ENCODE measurements at places on chromosomes 16 and 17.

- no peak for DNase-seq
Observed at GRCh38 chr16:4682084-4682591, 11.2 kb upstream of the NUDT16L1 start.

- DNase-seq: no peak
Observed at GRCh38 chr17:68794636-68795434, 160.4 kb downstream of the ABCA8 start.

DNA sequence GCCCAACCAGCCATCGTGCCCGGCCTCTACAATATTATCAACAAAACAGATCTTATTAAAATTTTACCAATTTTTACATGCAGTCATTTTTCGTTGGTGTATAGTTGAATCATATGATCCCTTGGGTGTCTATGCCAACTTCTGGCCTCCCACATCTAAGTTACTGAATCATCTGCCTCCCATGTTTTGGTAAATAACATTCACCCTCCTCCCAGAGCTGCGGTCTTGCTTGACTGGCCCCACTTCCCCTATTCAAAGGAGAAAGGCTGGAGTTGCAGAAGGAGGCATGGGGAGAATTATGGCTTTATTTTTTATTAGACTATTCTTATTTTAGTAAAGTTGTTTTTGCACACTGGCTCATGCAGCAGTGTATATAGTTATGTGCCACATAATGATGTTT lies 18.5 kb upstream of the CCL23 start:
- DNase-seq: no peak

- no peak for DNase-seq
Observed at GRCh38 chr16:17173281-17173680, 297.5 kb downstream of the XYLT1 start.

DNA sequence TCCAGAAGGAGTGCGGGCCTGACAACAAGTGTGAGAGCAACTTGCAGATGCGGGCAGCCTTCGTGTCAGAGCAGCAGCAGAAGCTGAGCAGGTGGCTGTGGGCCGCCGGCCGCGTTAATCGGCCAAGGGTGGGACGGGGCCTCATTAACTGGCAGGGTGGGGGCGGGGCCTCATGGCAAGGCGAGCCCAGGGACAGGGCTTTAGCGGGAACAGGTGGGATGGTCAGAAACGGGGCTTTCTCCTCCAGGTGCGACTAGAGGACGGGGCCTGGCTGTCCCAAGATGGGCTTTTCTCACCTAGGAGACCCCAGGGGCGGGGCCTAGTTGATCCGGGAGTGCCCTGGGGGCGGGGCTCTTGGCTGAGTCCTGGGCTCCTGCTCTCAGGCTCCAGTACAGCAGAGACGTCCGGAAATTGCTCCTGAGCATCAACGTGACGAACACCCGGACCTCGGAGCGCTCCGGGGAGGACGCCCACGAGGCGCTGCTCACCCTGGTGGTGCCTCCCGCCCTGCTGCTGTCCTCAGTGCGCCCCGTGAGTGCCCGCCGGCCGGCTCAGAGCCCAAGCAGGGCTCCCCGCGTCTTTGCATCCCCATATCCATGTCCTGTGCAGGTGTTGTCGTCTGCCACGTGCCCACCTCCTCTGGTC lies 18.4 kb upstream of the PDK2 start:
- DNase-seq: no peak

DNA sequence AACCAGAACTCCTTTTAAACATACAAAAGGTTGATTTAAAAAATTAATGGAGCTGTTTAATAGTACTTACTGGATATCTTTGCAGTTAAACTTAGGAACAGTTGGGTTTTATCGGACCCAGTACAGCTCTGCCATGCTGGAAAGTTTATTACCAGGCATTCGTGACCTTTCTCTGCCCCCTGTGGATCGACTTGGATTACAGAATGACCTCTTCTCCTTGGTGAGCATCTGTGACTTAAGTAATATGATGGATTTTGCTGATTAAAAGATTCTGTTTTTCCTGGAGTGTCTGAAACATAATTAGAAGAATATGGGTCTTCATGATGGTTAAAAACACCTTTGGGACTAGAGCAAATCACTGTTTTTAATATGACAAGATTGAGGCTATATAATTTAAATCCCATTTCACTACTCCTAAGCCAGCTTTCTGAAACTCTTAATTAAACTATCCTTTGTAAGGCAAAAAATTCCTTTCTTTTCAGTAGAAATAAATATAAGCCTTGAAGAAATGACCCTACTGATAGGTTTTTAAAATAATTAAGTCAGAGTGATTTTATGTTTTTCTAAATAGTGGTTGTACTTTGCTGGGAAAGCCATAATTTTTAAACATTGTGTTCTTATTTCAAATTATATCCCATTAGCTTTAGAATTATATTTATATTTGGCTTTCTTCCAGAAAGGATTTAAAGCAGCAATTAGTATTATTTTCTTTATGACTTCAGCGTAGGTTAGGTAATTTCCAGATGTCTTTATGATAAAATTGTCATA lies 45.7 kb upstream of the KPNB1 start:
- no peak for DNase-seq

- DNase-seq: no peak
Observed at GRCh38 chr17:65668211-65668610, 106.8 kb upstream of the AXIN2 start.

- DNase-seq: no peak
Observed at GRCh38 chr16:60107437-60107836, 1373.3 kb upstream of the GOT2 start.

GRCh38 chr17:332558-333322 lies 19.9 kb downstream of the RPH3AL start:
- DNase-seq: peak; percentile 48

GRCh38 chr17:3385869-3386816 lies at the start of gene OR3A2:
Gene OR3A2 (minus strand): TSS chr17:3386308.
- DNase-seq: no peak

DNA sequence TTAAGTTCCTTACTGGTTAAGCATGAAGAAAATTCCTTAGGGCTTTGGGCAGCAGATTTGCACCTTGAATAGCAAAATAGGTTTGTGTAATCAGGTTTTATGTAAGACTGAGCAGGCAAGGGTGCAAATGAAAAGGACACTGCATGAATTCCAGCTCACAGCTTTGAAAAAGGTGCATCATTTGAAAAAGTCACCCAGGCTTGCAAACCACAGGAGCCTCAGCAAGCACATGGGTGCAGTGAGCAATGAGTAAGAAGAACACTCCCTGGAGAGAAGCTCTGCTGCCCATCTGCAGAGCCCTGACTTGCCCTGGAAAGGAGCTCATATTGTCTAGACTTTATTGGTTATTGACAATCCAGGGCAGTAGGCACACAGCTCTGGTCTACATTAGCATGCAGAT lies 165.6 kb upstream of the KCNJ16 start:
- no peak for DNase-seq

- DNase-seq: no peak
Observed at GRCh38 chr16:73289232-73289631, 241.3 kb upstream of the ZFHX3 start.

DNA sequence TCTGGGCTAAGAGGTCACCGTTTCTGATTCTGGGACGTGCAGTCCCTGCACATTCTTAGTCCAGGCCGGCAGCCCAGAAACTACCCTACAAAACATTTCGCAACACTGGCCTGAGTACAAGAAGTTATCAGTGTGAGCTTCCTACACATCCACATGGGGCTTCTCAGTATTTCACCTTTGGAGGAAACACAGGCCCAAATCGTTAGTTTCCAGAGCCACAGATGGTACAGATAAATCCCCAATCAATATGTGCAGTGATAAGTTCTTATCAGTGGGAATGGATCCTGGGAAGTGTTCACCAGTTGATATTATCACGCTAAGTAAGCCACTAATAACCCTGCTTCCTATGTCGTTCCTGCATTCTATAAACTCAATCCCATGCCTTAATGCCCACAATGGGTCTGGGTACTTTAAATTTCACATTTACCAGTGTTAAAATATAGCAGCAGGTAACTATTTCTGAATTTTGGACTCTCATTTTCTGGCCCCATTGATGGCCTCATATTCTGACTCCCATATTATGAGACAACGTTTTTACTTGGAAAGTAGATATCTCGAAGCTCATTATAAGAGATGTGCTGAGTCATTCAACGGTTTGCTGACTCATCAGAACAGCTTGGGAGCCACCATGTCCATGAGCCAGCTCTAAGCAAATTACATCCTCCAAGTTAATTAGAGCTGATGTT lies 370.2 kb upstream of the MAF start:
- DNase-seq: no peak

DNA sequence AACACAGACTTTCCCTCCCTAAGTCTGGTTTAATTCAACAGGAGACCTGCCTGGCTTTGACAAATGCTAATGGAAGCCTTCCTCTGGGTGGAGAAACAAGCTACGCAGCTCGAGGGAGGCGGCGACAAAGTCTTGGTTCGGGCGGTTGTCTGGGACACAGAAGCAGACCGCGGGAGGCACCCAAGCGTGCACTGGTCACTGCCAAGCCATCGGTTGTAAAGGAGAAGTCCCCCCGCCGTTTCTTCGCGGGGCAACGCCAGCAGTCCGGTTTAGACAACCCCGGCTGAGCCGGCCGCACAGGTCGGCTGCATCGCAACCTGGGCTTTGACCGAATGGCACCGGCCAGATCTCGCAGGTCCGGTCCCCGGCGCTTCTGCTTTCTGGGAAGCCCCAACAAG lies 586 bp downstream of the GLYR1 start:
- peak; percentile 62 for DNase-seq

- no peak for DNase-seq
Observed at GRCh38 chr16:54939510-54940278, 9.0 kb downstream of the IRX5 start.

- no peak for DNase-seq
Observed at GRCh38 chr17:48527547-48527932, 3.3 kb downstream of the HOXB1 start.

DNA sequence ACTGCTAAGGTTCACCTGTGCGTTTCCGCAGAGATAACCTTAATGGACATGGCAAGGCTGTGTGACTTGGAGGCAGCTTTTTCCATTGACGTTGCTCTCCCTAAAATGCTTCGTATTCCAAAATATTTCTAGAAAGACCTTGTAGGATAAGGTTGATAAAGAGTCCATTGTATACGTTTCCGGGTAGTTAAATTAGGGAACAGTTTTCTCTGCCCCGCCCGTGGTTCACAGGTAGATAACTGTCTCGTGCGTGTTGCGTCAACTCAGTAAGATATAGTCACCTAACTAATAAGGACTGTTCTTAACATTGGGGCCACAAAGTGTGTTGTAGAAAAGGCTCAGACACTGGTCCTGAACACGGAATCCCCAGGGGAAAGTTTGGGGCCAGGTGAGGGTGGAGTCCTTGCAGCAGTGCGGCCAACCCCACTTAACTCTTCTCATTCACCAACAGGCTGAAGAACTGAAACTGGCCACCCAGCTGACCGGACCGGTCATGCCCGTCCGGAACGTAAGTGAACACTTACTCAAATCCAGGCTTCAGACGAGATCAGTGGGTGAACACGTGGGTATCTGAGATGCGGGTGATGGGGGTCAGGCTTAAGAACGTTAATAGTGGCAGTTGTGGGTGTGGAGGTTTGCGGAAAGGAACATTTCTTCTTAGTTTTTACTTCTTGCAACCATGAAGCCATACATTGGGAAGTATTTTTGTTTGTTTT lies 1.6 kb downstream of the RPL13 start:
- no peak for DNase-seq

- peak; percentile 61 for DNase-seq
Observed at GRCh38 chr17:43701318-43701743, 39.6 kb upstream of the MEOX1 start.

GRCh38 chr16:69928856-69929400 lies 22.2 kb upstream of the CLEC18A start:
- no peak for DNase-seq

DNA sequence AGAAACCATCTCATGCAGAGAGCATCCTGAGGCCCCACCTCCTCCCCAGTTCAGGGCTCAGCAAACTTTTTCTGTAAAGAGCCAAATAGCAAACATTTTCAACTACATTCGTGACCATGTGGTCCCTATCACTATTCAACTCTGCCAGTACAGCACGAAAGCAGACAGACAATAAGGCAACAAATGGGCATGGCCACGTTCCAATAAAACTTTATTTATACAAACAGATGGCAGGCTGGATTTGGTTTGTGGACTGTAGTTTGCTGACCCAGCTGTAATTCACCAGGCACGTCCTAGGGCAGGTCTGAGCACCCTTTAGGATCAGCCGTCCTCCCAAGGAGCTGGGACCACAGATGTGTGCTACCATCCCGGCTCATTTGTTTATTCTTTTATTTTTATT lies 27.1 kb upstream of the GPRC5C start:
- DNase-seq: no peak

All from AG08396 (cell line).